ENCODE measurements at places on chromosomes 5 and 9.

GRCh38 chr9:106287091-106287631 lies 575.8 kb upstream of the ZNF462 start:
- peak; percentile 37 for DNase-seq

- peak; percentile 42 for DNase-seq
These were observed 104.9 kb downstream of the CFAP90 start for GRCh38 chr5:7745882-7746610.

- DNase-seq, result peak; percentile 91
These were observed 2.3 kb downstream of the ZFAND5 start for GRCh38 chr9:72362680-72363139.

DNA sequence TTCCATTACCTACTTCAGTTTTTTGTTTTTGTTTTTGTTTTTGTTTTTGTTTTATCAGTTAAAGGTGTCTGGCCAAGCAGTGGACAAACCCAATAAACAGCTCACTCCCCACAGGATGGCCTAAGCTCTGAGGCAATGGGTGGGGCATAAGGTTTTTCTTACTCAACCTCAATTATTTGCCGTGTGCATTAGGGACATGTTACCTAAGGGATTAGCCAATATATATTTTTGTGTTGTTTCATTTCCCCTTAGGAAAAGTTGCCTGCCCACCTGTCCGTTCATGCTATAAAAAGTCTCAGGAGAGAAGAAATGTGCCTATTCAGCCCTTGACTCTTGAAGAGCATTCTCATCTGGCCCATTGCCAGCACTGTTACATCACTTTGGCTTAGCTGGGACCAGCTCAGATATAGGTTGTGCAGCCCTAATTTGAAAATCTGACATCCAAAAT lies 7.3 kb downstream of the SH3RF2 start:
- DNase-seq, result no peak

DNA sequence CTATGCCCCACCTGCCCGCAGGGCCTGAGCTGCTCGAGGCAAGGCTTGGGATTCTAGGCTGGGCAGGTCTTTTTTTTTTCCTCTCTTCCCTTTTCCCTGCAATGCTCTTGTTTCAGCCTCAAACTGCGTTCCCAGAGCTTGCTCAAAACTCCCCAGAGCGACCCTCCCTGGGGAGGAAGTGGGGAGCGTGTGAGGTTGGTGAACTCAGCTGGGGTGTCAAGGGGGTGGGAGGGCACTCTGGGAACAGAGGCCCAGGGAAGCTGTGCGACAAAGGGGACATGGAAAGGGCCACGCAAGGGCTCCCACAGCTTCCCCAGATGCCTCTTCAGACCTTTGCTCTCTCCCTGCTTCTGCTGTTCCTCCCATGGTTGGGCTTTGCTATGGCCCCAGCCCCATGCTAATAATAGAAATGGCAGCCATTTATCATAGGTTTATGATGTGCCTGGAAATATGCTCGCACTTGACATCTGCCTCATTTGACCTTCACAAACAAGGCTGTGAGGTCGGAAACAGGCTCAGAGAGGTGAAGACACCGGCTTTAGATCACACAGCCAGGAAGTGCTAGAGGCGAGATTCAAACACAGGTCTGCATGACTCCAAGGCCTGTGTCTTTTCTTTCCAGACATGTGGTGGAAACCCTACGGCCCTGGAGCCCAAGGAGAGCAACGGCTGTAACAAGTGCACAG lies 40.9 kb upstream of the IL17B start:
- DNase-seq, result no peak

DNA sequence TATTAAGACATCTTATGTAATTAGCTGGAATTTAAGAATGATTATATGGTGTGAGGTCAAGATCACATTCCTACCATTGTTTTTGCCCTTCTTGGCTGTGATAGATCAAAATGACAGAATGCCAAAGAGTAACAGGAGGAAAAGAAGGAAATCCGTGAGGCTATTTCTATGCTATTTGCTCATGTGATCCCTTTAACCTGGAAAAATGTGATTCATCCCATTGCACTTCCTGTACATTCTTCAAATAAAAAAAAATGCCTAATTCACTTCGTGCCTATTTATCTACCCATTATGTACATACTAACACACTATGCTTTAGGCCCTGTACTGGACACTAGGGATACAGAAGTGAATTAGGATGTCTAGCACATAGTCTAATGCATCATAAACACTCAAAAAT lies 154.1 kb upstream of the PAPPA start:
- DNase-seq, result no peak

- no peak for DNase-seq
These were observed 155.4 kb downstream of the PRDM6 start for GRCh38 chr5:123244458-123244857.

DNA sequence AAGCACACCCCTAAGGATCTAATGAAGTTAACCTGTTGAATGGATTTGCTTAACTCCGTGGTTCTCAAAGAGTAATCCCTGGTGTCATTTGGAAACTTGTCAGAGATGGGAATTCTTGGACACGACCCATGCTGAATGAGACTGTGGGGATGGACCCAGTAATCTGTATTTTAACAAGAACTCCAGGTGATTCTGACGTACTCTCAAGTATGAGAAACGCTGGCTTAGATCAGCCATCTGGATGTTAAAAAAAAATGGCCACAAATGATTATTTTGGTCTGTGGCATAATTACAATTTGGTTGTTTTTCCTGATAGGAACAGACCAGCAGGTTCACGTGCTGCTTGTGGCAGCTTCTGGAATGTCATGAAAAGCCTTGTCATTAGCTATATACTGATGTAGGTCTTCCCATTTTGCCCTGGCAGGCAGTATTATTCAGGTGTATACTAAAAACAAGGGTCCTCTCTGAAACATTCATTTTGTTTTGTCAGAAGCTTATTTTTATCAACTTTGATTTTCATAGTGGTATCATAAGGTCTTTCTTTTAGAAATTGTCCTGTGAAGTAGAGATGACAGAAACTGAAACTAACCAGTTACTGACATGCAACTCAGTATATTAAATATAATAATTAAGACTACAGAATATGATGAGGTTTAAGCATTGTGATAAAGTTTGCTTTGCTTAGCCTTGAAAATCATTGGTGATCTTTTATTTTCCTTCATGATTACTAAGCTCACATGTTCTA lies 15.4 kb downstream of the CPEB4 start:
- DNase-seq, result no peak

GRCh38 chr9:38642951-38643814 lies 22.8 kb upstream of the ANKRD18A start:
- DNase-seq, result no peak

DNA sequence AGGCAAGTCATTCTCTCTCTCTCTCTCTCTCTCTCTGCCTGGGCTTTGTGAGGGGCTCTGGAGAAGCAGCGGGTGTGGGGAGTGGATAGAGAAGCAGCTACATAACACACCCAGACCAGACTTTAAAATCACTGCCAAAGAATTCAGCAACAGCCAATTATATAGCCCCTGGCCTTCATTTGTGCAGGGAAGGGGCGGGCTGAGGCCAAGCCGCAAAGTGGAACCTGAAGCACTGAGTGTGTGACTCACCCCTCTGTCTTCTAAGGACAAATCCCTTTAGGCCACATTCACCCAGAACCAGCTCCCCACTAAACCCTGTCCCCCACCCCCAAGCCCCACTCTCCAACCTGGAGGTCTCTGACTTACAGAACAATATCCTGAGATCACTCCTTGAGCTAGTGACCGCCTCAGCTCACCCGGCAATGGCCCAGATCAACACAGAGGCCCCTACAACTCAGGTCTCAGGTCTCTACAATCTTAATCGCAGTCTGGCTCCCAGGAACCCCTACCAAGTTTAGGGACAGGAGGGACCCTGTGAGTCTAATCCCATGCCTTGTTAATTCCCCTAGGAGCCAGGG lies 6.0 kb downstream of the B4GALT1 start:
- DNase-seq, result peak; percentile 28

Data from C1 segment of cervical spinal cord (tissue), 14 donors.